ENCODE measurements at places on chromosomes 3 and 15.

- no peak for DNase-seq
These were observed 32.1 kb upstream of the DENND4A start for GRCh38 chr15:65824031-65824743.

- DNase-seq, result no peak
These were observed 77.2 kb downstream of the SCN10A start for GRCh38 chr3:38738630-38739395.

GRCh38 chr3:73536336-73536895 is 88.3 kb downstream of the PDZRN3 start:
- no peak for DNase-seq

DNA sequence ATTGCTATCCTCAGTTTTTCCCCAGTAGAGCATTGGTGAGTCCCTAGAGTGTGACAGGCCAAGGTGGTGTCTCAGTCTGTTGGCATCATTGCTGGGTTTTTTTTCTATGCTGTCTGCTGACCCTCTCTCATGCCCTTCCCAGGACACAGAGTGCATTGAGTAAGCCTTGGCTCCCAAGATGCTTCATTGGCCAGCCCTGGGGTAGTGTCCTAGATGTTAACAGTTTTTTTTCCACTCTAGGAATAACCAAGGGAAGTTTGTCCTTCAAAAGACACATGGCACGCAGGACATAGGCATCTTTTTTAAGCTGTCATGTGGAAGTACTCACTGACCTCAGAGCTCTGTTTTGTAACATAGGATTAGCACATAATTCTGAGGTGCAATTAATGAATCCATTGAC is 19.5 kb downstream of the ADAMTSL3 start:
- DNase-seq, result no peak

DNA sequence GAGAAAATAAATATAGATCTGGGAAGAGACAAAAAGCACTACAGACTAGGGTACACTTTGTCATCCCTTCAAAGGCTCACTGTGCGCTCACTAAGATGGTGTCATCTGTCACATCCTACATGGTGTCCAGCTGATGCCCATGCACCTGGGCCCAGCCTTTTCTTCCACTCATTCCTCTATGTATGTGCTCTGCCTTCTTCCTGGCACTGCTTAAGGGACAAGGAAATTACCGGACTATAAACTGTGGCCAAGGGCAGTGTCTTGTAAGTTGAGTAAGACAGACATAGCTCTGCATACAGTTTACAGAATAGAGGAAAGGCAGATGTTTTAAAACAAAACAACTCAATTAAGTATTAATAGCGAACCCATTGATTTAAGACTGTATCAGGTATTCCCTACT is 52.9 kb downstream of the ARHGAP31 start:
- no peak for DNase-seq

GRCh38 chr3:136186846-136187245 is 9.3 kb downstream of the MSL2 start:
- no peak for DNase-seq

- DNase-seq, result no peak
These were observed 115.9 kb downstream of the CBLB start for GRCh38 chr3:105752791-105753415.

DNA sequence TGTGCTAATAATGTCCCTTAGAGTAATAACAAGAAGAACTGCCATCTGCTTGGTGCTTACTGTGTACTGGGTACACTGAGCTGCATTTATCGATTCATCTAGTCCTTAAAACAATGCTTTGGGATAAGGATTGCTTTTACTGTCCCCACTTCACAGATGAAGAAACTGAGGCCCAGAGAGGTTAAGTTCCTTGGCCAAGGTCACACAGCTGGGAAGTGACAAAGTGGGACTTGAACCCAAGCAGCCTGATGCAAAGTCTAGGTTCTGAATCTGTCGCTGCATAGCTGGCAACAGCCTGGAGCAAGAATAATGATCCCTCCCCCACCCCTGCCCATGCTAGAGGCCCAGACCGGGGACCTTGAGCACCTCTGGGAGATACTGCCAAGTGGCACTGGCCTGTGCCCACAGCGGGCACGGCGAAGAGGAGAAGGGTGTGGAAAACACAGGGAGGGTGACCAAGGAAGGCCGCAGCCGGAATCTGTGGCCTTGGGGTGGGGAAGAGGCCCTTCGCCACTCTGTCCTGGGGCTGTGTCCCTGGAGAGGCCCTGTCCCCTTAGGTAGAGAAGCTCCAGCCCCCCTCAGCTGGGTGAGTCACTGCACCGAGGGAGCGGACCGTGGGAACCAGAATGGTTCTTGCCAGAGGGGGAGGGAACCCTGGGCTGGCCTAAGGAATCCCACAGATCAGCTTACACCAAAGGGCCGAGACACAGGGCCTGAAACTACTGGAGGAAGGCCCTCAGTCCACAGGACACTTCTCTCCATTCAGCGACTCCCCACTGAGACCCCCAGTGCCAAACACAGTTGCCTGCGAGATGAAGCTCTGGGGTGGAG is 3.5 kb downstream of the PLXND1 start:
- DNase-seq, result no peak

DNA sequence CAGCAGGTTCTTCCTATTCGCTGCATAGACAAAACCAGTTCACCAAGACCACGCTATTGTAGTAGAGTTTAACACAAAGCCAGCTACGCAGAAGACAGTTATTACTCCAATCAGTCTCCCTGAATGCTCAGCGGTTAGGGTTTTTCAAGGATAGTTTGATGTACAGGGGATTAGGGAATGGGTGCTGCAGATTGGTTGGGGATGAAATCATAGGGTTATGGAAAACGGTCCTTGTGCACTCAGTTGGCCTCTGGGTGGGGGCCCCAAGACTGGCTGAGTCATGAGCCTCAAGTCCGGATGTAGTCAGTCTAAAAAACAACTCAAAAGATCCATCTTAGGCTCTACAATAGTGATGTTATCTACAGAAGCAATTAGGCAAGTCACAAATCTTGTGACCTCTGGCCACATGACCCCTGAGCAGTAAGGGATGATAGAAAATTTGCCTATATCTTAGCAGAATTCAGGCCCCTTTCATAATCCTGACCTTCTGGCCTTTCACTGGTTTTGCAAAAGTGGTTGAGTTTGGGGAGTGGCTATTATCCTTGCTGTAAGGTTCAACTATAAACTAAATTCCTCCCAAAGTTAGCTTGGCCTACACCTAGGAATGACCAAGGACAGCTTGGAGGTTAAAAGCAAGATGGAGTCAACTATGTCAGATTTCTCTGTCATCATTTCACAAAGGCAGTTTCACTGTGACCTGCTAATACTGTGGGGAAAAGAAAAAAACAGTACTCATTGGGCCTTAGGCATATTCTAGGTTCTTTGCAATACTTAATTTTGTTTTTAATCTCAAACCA is 57.7 kb downstream of the LIPC start:
- DNase-seq, result no peak

- no peak for DNase-seq
These were observed 236.9 kb upstream of the KBTBD8 start for GRCh38 chr3:66761093-66761780.

- no peak for DNase-seq
These were observed 19.2 kb downstream of the CLDN11 start for GRCh38 chr3:170437696-170438407.

DNA sequence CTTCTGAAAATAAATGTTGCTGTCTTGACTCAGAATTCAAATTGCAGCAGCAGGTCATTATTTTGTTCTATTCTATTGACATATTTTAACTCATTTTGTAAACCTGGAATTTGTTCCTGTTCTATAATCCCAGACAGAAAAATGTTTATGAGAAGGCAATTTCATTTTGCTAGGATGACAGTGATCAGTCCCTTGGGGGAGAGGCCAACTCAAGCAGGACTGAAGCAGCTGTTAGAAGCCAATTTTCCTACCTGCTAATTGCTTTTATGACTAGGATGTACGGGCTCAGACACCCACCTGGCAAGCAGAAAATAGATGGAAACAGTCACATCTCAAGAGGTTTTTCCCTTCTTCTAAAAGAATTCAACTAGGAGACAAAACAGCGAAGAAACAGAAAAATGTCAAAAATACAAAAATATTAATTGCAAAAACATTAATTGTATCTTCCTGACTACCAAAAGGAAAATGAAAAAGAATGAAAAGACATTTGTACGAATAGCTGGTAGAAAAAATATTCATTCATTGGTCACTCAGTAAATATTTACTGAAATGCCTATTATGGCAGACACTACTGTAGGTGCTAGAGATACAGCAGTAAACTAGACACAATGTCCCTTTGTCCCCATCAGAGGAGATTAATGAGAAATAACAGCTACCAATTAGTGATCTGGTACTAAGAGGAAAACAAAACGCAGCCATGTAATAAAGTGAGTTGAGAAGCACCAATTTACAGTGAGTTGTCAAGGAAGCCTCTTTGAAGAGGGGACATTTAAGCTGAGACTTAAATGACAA is 73.5 kb downstream of the PEAK1 start:
- DNase-seq, result no peak

DNA sequence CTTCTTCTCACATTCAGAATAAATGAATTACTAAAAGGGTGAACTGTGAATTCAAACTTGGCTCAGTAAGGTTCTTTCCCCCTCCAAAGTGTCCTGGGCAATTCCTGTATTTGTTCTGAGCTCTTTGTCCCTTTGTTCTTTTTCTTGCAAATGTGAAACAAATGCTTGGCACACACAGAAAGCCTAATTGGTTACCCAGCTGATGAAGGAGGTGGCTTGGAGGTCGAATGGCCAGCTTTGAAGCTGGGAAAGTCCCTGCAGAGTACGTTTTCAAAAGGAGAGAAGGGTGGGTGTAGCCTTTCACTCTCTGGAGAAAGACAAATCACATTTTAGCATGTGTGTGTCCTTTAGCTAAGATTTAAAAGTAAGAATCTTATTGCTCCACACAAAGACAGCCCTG is 154.4 kb downstream of the PEX5L start:
- DNase-seq, result no peak

Data from stimulated activated CD8-positive, alpha-beta memory T cell treated with anti-CD3 and anti-CD28 coated beads, Interleukin-15, amount 100 ng/mL, for 4 hours (primary cell).